NCI-H146 (cell line): ENCODE measurements at places on chromosomes 4 and X.

- DNase-seq = no peak
Measured at GRCh38 chrX:9846631-9847030, 60.4 kb downstream of the SHROOM2 start.

- DNase-seq = no peak
Measured at GRCh38 chr4:107725281-107725859, 5.3 kb upstream of the PAPSS1 start.

DNA sequence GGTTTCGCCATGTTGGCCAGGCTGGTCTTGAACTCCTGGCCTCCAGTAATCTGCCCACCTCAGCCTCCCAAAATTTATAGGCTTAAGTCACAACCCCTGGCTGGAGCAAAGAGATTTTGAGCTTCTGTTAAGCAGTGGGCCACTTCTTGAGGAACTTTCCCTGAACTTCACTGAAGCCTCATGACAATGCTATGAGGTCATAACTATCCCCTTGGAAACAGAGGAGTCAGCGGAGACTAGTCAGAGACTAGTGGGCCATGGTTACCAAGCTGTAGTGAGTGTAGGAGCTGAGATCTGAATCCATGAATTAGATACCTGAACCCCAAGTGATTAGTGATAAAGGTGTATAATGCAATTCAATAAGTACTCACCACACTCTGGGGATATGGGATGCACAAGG is 145.1 kb upstream of the MSX1 start:
- no peak for DNase-seq

DNA sequence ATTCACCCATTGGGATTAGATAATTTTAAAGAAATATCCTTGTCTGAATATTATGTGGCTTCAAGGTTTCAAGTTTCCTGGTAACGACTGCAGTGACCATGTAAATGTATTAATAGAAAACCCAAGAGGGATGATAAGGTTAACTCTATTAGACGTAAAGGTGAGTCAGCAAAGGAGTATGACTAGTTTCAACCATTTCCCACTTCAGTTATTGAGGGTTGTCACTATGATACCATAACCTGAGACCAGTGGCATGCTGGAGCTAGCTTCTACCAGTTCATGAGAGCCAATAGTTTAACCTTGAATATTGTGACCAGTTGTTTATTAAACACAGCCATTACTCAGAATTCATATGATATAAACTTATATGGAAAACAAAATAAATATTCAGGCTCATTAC is 270.1 kb downstream of the TMA16 start:
- DNase-seq = no peak

DNA sequence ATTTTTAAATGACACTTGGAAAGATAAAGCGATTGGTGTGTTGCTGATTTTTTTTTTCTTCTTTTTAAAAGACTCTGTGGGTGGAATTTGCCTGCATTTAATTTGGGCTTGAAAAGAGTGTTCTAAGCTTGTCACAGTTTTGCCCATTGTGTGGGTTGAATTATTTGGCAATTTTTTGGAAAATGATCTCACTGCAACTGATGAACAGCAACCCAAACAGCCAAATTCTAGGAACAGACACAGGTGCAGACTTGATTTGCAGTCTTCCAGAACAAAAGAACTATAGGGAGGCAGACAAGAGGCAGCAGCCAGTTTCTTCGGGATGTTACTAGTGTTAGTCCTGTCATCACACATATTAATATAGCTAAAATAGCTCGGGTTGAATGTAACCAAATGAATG is 40.5 kb downstream of the CASP6 start:
- DNase-seq = no peak

GRCh38 chr4:108901291-108901690 is 138.4 kb upstream of the ETNPPL start:
- no peak for DNase-seq

DNA sequence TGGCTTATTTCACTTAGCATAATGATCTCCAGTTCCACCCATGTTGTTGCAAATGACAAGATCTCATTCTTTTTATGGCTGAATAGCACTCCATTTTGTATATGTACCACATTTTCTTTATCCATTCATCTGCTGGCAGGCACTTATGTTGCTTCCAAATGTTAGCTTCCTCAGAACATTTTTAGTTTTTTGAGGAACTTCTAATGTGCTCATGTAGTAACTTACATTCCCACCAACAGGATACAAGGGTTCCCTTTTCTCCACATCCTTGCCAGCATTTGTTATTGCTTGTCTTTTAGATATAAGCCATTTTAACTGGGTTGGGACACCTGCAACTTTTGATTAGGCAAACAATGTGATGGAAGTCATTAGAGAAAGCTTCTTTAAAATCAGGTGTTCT is 454.2 kb downstream of the NLGN4X start:
- DNase-seq = no peak

DNA sequence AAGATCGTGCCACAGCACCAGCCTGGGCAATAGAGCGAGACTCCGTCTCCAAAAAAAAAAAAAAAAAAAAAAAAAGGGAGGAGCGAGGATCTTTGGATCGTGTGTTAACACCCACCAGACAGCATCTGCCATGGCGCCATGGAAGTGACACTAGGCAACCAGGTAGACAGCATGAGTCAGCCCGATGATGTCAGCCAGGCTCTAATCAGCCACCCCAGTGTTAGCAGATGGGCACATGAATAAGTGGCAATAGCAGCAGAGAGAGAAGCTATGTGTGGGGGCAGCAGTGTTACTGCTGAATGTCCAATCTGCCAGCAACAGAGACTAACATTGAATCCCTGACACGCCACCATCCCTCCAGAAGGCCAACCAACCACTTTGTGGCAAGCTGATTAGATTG is 6.6 kb downstream of the SYN1 start:
- DNase-seq = no peak

- DNase-seq = no peak
Measured at GRCh38 chr4:7915875-7916242, 23.8 kb downstream of the AFAP1 start.

DNA sequence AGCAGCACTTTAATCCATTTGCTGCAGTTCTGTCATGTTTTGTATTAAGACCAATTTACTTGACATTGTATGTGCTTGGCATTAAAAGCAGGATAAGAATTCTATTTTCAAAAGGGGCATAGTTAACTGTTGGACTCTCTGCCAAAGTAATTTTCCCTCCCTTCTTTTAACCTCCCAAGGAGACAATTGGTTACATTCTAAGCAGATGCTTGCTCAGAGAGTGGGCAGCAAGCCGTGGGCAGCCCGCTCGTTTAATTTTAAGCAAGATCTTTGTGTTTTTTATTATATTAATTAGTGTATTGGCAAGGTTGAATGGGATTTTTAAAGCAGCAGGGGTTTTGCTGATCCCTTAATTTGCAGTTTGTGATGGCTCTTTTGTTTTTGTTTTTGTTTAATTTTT is 37.1 kb upstream of the KLHL8 start:
- no peak for DNase-seq

DNA sequence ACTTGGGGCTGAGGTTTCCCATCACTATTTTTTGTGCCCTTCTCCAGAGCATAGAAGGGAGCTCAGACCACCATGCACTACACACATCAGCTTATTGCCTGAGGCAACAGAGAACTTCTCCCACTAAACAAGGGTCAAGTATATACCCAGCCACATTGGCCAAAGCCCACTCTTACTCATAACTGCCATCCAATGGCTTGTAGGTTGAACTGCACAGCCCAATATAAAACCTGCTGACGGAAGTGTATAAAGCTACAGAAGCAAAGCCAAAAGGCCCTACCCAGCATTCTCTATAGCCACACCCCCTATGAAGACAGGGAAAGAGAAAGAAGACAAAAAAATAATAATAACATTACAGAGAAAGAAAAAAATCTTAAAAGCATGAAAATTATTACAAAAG is 139.7 kb downstream of the LRBA start:
- no peak for DNase-seq

- DNase-seq = no peak
Measured at GRCh38 chr4:112706840-112707207, 69.9 kb downstream of the LARP7 start.

DNA sequence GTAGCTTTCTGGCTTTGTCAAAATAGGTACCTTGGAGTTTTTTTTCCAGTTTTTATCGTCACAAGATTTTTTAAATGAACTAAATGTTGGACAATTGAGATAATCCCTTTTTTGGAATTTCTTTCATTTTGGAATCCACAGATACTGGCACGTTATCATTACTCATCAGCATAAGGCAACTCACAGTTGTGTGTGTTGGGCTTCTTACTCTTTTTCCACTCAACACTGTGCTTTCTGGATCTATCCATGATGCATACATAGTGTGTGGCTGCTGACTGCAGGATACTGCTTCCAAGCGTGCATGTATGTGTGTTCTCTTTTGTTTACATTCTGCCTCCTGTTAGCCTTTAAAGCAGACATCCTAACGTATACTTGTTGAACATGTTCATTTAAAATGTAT is 113.5 kb upstream of the FAM9A start:
- no peak for DNase-seq

- DNase-seq = no peak
Measured at GRCh38 chr4:7903791-7904516, 35.7 kb downstream of the AFAP1 start.

DNA sequence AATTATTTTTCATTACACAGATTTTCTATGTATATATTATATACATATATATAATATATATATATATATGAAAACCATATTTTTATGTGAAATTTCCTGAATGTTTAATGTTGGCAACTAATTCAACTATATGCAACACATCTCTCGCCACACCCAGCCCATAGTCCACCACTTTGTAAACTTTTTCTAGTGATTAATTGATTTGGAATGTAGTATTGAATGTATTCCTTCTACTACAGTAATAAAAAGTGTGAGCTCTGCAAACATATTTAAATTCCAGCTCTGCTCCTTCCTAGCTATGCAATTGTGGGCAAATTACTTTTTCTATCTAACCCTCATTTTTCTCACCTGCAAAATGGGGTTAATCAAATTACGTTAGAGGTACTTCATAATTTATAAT is 187.8 kb downstream of the TEX11 start:
- no peak for DNase-seq

DNA sequence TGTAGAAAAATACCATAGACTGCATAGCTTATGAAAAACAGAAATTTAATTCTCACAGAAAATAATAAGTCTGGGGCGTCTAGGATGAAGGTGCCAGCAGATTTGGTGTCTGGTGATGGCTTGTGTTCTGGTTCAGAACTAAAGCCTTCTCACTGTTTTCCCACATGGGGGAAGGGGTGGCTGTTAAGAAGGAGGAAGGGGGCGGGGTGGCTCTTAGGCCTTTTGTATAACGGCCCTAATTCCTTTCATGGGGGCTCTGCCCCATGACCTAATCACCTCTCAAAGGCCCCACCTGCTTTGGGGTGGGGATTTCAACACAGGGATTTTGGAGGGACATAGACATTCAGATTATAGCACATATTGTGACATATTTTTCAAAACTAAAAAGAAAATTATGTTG is 173.2 kb upstream of the TECRL start:
- no peak for DNase-seq

GRCh38 chrX:43898406-43899035 is 16.3 kb upstream of the MAOB start:
- no peak for DNase-seq

DNA sequence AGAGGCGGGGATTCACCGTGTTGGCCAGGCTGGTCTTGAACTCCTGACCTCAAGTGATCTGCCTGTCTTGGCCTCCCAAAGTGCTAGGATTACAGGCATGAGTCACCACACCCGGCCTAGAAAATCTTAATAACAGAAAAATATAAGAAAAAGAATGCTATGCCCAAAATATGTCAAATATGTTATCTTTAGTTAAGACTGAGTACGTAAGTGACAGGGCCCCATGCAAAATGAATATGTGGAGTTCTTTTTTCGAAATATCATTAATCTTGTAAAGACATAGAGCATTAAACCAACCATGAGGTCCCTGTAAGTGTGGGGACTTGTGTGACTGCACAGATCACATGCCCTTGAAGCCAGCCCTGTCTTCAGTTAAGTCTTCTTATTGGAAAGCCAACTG is 8.9 kb upstream of the ZNF518B start:
- no peak for DNase-seq

GRCh38 chrX:118964252-118964651 is 10.2 kb upstream of the LONRF3 start:
- DNase-seq = no peak

DNA sequence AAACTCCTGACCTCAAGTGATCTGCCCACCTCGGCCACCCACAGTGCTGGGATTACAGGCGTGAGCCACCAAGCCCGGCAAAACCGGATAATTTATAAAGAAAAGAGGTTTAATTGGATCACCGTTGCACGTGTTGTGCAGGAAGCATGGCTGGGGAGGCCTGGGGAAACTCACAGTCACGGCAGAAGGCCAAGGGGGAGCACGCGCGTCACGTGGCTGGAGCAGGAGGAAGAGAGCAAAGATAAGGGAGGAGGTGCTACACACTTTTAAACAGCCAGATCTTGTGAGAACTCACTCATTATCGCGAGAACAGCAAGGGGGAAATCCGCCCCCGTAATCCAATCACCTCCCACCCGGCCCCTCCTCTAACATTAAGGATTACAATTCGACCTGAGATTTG is 177.9 kb upstream of the TENM3 start:
- no peak for DNase-seq

DNA sequence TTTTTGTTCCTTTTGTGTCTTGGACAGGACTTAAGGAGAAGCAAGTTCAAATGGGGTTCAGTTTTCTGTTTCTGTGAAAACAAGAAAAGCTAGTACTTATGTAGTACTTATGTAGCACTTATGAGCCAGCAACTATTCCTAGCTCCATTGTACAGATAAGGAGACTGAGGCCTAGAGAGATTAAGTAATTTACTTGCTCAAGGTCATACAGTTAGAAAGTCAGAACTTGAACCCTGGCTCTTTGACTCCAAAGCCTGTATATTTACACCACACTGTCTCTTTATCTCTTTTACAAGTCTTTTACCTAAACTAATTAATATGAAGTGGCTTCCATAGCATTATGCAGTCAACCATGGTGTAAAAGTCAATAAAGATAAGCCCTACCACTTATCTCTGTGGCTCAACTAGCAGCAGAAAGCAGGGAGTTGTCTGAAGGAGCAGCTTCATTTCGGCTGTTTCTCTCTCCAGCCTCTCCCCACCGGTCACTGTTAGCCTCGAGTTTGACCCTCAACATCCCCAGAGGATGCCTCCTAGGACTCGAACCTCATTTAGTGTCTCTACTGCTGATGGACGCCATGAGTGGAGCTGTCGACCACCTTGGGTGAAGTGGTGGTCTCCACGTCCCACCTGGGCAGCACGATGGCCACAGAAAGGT is 209.9 kb downstream of the SHROOM3 start:
- peak; percentile 21 for DNase-seq

GRCh38 chr4:113012786-113013185 is 36.7 kb upstream of the ANK2 start:
- DNase-seq = peak; percentile 15
